Smooth muscle cell of the pulmonary artery (primary cell): ENCODE measurements at places on chromosomes 7 and 10. TPM values are rescaled to one million over a fixed set of nuclear protein-coding genes. Genes with fewer than 3 reads are reported as not detected.

PAXIP1 gene
- total RNA-seq: 5.9 and 6.6 TPM in 2 replicates

ZNHIT1 gene
- 50.3 and 60.0 TPM in 2 replicates for total RNA-seq

NKX6-2 gene
- total RNA-seq: not detected in 2 replicates

FFAR4 gene
- not detected in 2 replicates for total RNA-seq

CALHM1 gene
- not detected in 2 replicates for total RNA-seq

CAV2 gene
- total RNA-seq: 141 and 186 TPM in 2 replicates

FAM25C gene
- total RNA-seq: not detected in 2 replicates

TMEM139 gene
- 0.23 TPM in 1 of 2 replicates, not detected in the other for total RNA-seq

TEX47 gene
- not detected in 2 replicates for total RNA-seq

LIPF gene
- not detected in 2 replicates for total RNA-seq

PLAC9 gene
- 8.0 and 18.2 TPM in 2 replicates for total RNA-seq

PCGF5 gene
- 33.6 and 55.8 TPM in 2 replicates for total RNA-seq

SPDYE11 gene
- not detected in 2 replicates for total RNA-seq

NME8 gene
- total RNA-seq: not detected in 2 replicates

GHRHR gene
- not detected in 2 replicates for total RNA-seq

SH2D4B gene
- 0.07 TPM in 1 of 2 replicates, not detected in the other for total RNA-seq

CUTC gene
- total RNA-seq: 16.5 and 20.3 TPM in 2 replicates

HHEX gene
- total RNA-seq: 2.1 and 9.2 TPM in 2 replicates
